ENCODE measurements at places on chromosomes 12 and 14.

- DNase-seq, result no peak
Observed at GRCh38 chr14:50350975-50351374, 38.9 kb downstream of the DMAC2L start.

GRCh38 chr12:117334855-117335587 is 26.4 kb downstream of the NOS1 start:
- no peak for DNase-seq

DNA sequence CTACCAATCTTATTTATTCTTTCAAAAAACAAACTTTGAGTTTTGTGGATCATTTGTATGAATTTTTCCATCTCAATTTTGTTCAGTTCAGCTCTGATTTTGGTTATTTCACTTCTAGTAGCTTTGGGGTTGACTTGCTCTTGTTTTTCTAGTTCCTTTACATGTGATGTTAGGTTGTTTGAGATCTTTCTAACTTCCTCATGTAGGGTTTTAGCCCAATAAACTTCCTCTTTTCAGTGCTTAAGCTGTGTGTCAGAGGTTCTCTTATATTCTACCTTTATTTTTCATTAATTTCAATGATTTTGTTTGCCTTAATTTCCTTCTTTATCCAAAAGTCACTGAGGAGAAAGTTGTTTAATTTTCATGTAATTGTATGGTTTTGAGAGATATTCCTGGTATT is 860.4 kb upstream of the FBXO33 start:
- DNase-seq, result no peak

DNA sequence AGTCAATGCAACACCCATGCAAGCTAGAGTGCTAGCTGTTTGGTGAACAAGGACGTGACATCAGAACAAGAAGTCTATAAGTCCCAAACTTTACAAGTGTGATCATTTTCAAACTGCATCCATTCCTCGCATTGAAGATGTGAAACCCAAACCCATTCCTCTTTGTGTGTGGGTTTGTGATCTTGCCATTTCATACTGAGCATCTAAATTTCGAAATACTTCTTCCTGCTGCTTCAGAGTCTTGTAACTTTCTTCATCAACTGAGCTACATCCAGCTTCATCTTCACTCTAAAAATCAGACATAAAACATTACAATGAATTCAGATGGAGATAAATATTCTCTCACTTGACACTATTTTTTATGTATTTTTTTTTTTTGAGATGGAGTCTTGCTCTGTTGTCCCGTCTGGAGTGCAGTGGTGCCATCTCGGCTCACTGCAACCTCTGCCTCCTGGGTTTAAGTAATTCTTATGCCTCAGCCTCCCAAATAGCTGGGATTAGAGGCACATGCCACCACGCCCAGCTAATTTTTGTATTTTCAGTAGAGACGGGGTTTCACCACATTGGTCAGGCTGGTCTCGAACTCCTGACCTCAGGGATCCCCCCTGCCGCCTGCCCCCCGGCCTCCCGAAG is 4.8 kb upstream of the ZCCHC8 start:
- no peak for DNase-seq

DNA sequence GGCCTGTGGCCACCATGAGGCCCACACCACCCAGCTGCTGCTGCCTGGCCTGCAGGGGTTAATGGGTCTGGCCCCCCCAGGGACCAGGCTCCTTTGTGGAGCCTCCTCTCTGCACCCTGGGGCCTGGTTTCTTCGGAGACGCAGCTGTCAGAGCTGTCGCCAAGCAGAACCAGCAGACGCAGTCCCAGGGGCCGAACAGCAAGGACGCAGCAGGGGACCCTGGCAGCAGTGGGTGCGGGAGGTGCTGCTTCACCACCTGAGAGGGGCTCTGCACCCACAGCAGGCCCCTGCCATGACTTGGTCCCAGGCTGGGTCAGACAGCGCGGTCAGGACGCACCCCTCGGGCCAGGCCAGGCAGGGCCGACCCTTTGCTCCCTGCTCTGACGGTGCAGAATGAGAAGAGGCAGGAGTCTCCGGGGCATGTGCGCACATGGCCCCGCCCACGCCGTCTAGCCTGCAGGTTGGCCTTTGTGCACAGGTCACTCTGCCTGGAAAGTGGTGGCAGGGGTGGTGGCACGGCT is 30.5 kb downstream of the JAG2 start:
- no peak for DNase-seq

- no peak for DNase-seq
Observed at GRCh38 chr12:105590571-105590970, 260.1 kb downstream of the C12orf75 start.

DNA sequence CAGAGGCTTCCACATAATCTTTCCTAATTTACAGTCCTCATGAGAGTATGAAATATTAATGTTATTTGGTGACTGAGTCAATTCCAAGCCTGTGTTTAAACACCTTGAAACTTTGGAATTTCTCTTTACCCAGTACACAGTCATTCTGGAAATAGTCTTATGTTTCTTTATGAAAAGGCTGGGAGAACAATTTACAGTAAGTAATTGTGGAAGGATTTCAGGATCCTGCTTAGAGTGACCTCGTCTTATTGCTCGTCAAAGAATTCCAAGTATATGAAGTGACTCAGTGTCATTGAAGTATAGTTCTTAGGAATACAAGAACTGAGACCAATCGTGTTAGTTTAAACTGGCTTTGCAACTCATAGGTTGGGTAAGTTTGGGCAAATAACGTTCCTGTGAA is 634.2 kb downstream of the SLC16A7 start:
- no peak for DNase-seq

DNA sequence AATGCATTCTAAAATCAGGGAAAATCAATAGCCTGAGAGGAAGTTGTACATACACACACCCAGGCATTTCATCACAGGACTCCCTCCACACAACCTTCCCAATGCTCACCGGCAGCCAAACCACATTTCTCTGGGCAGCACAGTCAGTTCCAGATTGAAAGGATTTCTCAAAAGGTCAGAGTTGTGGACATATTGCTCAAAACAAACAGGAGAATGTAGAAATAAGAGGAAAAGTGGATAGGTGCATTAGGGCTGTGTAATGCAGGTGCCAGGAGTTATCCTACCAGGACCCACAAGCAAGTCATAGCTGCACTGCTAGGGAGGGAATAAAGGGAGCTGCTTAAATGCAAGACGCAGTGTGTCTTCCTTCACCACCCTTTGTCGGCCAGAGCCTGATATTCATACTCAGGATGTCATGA is 62.9 kb downstream of the GCH1 start:
- DNase-seq, result no peak

DNA sequence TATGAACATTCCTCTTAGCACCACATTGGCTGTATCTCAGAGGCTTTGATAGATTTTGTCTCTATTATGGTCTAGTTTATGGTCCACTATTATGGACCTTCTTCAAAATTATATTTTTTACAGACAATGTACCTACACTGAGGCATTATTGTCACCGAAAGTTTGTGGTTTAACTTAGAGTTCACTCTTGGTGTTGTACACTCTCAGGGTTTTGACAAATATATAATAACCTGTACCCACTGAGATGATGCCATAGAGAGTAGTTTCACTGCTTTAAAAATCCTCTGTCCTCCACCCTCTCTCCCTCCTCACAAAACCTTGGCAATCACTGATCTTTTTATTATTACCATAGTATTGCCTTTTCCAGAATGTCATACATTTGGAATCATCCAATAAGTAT is 528.2 kb downstream of the SLC6A15 start:
- DNase-seq, result no peak

DNA sequence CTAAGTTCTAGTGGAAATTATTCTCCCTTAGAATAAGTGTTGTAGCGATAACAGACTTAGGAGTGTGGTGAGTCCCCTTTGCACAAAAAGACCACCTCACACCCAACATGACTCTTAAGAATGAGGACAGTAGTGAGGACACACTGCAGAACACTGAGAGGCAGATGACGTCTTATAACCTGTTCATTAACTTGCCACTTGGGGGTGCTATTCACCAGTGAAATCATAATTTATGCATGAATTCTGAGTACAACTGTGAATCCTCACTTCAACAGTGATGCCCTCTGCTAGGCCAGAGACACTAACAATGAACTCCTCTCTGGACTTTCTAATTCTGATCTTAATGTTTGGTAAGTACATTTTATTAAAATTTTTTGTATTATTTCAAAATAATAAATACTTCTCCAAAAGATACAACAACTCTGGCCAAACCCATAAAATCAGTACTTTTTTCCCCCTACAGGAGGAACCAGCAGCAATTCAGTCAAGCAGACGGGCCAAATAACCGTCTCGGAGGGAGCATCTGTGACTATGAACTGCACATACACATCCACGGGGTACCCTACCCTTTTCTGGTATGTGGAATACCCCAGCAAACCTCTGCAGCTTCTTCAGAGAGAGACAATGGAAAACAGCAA is 274.7 kb downstream of the DAD1 start:
- DNase-seq, result peak; percentile 23

DNA sequence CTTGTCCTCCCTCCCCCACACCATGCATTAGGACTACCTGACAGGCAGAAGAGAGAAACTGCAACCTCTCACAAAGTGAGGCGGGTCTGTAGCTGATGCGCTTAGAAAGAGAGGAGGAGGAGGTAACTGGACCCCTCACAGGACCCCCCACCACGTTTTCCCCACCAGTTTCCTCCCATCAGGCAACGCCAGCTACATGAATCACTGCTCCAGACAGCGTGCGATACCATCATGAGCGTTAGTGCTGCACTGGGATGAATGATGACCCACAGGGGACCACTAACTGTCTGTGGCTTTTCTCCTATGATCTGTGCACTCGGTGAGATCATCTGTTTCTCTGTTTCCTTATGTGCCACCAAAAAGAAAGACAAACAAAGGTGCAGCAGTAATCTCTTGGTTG is 77.7 kb downstream of the KCNK10 start:
- peak; percentile 51 for DNase-seq

DNA sequence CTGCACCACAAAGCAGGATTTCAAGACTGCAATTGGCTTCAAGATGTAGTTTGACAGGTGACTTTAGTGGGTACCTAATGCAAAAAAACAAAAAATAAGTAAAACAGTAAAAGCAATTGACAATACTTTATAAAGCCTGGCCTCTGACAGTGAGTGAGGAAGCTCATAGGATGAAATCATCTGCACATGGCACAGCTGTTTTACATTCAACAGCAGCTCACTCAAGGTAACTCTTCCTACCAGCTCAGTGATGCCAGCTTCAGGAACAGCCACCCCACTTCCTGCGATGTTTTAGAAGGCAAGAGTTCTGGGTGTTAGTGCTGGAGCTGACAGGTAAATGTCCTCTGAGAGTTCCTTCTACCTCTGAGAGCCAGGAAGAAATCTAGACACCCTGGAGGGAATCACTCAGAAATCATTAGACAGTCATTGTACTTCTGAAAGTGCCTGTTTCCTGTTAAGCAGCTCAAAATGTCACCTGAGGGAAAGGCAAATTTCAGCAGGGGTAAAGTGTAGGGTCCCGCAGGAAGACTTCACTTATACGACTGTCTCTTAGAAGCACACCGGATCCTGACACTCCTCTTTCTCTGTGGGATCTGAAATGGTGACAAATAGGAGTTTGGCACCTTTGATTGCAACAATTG is 99.9 kb downstream of the FOXN3 start:
- DNase-seq, result no peak

DNA sequence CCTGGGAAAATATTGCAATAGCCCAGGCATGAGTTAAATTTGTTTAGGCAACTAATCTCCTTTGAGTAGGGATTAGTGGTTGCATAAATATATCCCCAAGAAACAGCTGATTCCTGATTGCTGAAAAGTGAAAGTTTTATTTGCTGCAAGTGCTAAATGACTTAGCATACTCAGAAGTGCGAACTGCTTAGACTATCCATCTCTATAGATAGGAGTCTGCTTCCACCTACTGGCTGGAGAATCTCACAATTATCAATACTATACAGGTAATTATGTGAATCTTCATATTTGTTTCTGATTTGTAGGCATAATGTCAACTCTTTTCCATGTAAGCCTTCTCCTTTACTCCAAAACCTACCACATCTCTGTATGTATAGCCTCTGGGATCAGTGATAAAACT is 12.0 kb upstream of the SLCO1B3 start:
- DNase-seq, result peak; percentile 42

GRCh38 chr14:106507354-106507753 is 981.0 kb downstream of the TMEM121 start:
- no peak for DNase-seq

DNA sequence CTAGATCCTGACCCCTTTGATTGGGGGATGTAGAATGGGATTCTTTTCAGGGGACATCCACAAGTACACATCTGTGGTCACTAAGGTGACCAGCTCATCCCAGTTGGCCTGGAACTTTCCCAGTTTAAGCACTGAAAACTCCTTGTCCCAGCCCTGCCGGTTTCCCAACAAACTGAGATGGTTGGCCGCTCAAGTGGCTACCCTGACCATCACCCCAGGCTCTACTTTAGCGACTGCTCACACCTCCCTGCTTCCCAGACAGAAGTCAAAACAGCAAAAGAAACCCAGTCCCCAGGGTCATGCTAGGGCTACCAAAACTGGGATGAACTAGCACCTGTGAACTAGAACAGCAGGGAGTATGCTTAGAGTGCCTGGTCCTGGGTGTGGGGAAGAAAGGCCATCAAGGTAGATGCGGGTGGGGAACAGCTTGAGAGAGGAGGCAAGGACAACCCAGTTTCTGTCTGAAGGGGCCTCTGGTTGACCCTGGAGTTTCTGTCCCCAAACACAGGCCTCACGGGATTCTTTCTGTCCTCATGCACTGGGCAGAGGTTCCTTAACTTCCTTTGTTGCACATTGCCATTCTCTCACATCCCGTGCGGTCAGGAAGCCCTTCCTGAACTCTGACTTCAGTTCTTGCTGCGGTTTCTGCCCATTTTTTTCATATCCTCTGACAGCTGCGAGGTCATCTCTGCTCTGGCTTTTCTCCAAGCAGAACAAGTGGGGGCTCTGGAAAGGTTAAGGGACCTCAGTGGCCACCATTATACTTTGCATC is 1.6 kb downstream of the LTB4R start:
- DNase-seq, result no peak

- no peak for DNase-seq
Observed at GRCh38 chr12:25500651-25501050, 52.4 kb downstream of the LMNTD1 start.

DNA sequence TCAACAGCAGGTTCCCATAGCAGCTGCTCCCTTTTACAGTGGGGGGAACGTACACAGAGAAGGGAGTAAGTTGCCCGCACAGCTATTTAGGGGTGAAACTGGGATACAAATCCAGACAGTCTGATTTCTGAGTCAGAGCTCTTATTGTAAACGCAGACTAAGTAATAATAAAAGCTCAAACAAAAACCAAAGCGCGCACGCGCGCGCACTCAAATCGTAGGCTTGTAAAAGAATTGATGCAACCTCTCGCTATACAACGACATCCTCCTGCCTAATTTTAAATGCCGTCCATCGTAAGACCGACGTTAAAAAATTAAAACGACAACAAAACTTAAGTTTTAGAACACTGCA is 747 bp upstream of the DACT1 start:
- DNase-seq, result no peak
